ENCODE measurements at places on chromosomes 7 and 10. TPM values are rescaled to one million over a fixed set of nuclear protein-coding genes. Genes with fewer than 3 reads are reported as not detected.

The MYPN gene
- 285 TPM for total RNA-seq

- no peaks in the 10 kb centered on the region for H3K36me3 ChIP-seq
- H3K27me3 ChIP-seq: no peaks in the 10 kb centered on the region
- H3K27ac ChIP-seq: peak overlapping the region; percentile 96
These were observed 10.8 kb upstream of the INTS1 start for GRCh38 chr7:1514995-1515401.

GRCh38 chr10:6297951-6298381 lies 95.2 kb downstream of the PFKFB3 start:
- no peak overlapping the region for H3K27ac ChIP-seq
- no peaks in the 10 kb centered on the region for H3K27me3 ChIP-seq
- no peak overlapping the region for H3K4me3 ChIP-seq
- H3K4me1 ChIP-seq: no peaks in the 10 kb centered on the region

- DNase-seq: no peak
- H3K36me3 ChIP-seq: no peaks in the 10 kb centered on the region
- H3K27me3 ChIP-seq: peaks cover 2% of the 10 kb centered on the region
- no peak overlapping the region for H3K27ac ChIP-seq
- H3K4me1 ChIP-seq: no peaks in the 10 kb centered on the region
These were observed 15.9 kb upstream of the FAM171A1 start for GRCh38 chr10:15387021-15387420.

DNA sequence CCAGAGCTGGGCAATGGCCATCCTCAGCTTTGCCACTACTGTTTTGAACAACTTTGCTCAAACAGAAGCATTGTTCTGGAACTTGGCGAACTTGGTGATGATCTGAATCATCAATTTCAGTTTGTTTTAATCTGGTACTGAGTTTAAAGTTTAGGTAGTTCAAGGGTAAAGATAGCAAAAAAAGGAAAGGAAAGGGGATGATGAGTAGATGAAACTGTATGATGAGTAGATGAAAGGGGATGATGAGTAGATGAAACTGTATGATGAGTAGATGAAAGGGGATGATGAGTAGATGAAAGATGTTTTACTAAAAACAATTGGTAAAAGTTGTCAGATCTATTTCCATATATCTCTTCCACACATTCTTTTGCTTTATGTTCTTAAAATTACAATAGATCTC lies 737.0 kb downstream of the LRMDA start:
- H3K27ac ChIP-seq: no peak overlapping the region
- no peaks in the 10 kb centered on the region for H3K4me1 ChIP-seq
- H3K36me3 ChIP-seq: no peaks in the 10 kb centered on the region
- DNase-seq: no peak

DNA sequence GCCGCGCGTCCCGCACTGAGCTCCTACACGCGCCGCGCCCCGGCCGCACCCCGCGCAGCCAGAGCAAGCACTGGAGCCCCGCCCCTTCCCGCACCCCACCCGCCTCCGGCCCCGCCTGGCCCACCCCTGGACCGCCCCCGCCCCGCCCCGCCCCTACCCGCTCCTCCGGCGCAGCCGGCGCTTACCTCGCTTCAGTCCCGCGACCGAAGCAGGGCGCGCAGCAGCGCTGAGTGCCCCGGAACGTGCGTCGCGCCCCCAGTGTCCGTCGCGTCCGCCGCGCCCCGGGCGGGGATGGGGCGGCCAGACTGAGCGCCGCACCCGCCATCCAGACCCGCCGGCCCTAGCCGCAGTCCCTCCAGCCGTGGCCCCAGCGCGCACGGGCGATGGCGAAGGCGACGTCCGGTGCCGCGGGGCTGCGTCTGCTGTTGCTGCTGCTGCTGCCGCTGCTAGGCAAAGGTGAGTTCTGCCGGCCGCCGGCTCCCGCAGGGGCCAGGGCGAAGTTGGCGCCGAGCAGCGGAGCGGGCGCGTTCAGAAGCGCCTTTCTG lies at the start of gene RET:
TSS of gene RET (plus strand) at position 194 of the 545 bp plus-strand sequence. CDS start at position 384, 190 bp downstream.
- no peaks in the 10 kb centered on the region for H3K36me3 ChIP-seq
- H3K27me3 ChIP-seq: no peaks in the 10 kb centered on the region
- DNase-seq: peak; percentile 63
- no peak within 1 kb of the TSS for H3K27ac ChIP-seq
- peaks cover 4% of the 10 kb centered on the region for H3K4me1 ChIP-seq

- H3K27ac ChIP-seq: no peak overlapping the region
- H3K4me3 ChIP-seq: no peak overlapping the region
- DNase-seq: no peak
- no peaks in the 10 kb centered on the region for H3K36me3 ChIP-seq
- H3K27me3 ChIP-seq: no peaks in the 10 kb centered on the region
These were observed 176.1 kb upstream of the FZD1 start for GRCh38 chr7:91088156-91088555.

Measured in psoas muscle (tissue), 8 donors.